Putamen (tissue), 1 donor: ENCODE measurements at places on chromosomes 2 and 18.

DNA sequence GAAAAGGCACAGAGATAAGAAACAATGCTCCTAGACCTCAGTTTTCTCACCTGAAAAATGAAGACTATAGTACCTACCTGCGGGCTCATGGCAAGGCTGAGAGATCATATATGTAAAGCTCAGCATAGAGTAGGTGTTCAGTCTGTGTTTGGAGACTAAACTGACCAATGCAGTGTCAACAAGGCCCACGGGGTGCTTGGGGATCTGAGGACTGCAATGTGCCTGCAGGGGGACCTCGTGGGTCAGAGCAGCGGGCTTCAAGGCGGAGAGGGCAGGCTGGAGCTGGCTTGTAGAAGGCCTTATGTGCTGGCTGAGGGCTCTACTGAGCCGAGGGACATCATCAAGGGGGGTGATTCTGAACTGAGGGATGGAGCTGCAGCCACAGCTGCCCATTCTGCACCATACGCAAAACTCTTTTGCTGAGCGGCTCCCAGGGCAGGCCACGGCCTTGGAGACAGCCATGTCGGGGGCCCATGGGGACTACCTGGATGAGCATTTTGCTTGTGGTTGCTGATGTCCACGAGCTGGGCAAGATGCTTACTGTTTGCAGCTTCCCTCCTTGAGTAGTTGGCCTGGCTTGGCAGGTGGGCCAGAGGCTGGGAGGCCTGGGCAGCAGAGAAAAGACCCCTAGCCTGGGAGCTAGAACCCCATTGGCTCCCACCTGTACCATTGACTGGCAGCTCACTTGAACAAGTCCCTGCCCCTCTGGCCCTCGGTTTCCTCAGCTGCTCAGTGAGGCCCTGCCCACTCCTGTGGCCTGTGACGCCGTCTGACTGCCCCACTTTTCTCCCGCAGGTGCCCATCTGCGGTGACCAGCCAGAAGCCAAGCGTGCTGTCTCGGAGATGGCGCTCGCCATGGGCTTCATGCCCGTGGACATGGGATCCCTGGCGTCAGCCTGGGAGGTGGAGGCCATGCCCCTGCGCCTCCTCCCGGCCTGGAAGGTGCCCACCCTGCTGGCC, 23.5 kb downstream of the STEAP3 start:
- DNase-seq, result no peak

DNA sequence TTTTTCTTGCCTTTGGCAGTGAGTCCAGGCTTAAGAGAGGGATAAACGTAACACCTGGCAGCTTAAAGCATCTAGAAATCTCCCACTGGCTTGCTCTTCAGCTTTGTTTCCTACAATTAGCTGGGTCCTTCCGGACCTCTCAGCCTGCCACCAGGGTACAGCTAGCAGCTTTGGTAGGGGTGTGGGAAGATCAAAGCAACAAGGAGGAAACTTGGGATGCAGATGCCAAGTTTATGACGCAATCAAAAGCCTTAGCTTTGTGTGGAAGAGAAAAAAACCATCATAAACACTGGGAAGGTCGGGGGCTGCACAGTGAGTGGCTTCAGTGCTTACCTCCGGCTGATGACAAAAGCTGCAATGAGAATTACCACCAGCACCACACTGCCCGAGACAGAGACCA, 116.9 kb downstream of the EPHA4 start:
- no peak for DNase-seq

DNA sequence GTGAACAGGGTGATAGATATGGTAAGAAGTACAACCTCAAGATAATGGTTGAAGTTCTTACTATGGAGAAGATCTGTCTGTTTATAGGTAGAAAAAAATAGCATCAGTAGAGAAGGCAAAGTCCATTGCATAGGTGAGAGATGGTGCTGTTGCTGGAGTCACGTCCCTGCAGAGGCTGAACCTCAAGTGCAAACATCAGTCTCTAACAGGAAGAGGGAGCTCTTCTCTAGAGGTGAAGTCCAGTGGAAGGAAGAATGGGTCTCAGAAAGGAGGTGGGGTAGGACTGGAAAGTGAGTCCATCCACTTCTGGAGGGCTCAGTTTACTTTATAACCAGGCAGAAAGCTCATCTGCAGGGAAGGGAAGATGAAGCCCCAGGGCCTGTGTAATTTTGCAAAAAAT, 337.7 kb downstream of the MEIS1 start:
- no peak for DNase-seq

DNA sequence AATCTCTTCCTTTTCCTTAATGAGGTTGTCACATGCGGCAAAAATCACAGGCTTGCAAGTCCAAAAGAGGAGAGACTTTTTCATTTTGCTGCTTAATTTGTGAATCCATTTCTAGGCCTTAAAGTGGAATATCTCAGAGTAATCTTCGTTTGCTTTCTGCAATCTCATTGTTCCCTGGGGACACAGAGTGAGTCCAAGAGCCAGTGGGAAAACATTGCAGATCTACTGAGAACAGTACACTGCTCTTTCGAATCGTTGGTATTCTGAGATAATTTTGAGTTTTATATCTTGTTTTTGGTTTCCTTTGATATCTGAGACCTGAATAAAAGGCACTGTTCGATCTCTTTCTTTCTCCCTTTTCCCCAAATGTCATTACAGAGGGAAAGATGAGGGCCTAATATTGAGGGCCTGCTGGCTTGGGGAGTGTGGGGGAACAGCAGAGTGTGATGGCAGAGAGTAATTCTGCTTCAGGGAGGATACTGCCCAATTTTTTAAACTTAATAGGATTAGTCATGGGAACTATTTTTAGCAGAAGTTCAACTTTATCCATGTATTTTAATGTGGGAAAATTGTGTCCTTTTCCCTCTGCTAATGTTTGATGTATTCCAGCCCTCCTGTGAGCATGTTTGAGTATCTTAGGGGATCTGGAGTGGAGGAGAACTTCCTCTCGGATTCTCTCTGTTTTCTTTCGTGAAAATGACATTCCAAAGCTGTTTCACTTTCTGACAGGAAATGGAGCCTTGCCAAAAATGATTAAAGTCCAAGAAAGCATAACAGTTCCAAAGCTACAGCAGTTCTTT, 418.2 kb upstream of the ZEB2 start:
- no peak for DNase-seq

DNA sequence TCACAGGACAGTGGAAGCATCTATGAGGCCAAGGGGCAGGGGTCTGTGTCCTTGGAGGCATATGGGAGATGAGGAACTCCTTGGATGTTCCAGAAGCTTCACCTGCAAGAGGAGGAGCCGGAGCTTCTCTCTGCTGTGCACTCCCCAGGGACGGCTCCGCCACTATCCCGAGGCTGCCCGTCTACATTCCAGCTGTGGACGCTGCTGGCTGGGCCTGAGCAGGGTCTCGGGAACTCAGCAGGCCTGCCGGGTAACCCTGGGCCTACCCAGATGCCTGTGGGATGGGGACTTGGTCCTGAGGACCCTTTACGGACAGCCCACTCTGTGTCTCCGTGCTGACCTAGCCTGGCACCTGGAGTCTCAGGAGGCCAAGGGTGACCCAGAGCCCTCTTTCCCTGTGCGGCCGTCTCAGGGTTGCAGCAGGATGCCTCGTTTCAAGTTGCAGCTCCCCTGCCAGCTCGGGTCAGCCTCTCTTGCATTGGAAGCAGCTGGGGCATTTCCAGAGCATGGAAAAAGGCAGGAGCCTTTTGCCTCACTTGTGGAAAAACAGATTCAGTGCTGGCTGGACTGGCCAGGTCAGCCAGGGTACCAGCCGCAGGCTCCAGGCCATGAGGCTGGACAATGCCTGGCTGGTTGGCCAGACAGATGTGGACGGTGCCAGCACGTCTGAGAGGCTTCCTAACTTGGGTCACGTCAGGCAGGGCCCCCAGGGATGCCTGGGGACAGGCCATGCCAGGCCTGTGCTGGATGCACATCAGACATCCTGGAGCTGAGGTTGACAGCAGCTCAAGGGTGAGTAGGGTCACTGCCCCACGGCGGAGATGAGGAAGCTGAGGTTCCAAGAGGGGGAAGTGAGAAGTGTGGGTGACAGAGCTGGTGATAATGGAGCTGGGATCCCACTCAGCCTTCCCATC, 41.5 kb downstream of the SCTR start:
- no peak for DNase-seq

DNA sequence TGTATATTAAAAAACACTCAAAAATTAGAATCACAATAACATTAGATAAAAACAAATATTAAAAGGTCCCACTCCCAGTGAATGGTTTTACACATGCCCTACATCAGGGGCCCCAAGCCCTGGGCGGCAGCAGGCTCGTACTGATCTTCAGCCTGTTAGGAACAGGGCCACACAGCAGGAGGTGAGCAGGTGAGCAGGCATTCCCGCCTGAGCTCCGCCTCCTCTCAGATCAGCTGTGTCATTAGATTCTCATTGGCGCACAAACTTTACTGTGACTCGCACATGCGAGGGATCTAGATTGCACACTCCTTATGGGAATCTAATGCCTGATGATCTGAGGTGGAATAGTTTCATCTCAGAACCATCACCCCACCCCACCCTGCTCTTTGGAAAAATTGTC, 74.2 kb downstream of the MBD2 start:
- DNase-seq, result no peak

DNA sequence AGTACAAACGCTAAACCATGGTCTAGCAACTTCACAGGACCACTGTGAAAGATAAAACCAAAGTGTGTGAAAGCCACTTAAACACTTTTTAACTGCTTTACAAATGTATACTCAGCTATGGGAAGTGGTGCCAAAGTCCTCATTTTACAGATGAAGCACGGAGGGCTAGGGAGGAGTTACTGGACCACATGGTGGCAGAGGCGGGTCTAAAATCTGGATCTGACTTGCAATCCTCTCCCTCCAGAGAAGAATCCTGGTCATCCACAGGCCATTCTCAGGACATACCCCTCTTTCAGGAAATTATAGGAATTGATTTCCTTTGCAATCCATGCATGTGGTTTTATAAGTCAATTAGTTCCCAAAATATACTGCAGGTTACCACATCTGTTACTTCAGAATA, 84.6 kb upstream of the GYPC start:
- DNase-seq, result no peak

- no peak for DNase-seq
These were observed 59.6 kb downstream of the HDAC4 start for GRCh38 chr2:239341146-239341732.

GRCh38 chr2:309148-309953, 21.5 kb upstream of the ALKAL2 start:
- DNase-seq, result no peak

GRCh38 chr18:3444954-3445353, 5.0 kb upstream of the TGIF1 start:
- DNase-seq, result no peak

DNA sequence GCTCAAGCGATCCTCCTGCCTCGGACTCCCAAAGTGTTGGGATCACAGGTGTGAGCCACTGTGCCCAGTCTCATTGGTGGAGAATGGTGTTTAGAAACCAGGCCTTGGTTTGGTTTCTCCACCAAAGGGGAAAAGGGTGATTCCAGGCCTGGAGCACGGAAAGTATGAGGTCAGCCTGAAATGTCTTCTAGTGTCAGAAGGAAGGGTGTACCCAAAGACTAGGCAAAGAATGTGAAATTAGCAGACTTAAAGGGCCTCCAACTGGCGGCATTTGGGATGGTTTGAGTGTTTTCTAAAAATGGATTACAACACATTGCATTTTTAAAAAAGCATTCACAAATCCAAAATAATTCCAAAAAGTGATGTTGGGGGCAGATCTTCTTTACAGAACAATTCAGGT, 139.6 kb downstream of the SH3BP4 start:
- DNase-seq, result no peak

DNA sequence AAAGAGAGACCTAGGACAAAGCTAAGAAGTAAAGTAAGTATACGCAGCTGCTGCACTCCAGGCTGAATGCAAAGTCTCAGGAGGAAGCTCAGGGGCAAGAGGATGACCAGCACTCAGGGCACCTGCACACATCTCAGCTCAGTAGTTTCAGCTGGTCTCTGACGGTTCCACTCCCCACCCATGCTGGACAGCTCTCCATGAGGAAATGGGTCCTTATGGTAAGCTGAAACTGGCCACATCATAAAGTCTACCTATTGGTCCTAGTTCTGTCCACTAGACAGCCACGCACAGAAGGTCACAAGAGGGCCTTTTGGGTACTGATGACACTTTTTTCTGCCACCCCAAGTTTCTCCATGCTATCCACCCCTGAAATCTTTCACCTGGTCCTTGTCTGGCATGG, 215.3 kb downstream of the TTC32 start:
- no peak for DNase-seq

DNA sequence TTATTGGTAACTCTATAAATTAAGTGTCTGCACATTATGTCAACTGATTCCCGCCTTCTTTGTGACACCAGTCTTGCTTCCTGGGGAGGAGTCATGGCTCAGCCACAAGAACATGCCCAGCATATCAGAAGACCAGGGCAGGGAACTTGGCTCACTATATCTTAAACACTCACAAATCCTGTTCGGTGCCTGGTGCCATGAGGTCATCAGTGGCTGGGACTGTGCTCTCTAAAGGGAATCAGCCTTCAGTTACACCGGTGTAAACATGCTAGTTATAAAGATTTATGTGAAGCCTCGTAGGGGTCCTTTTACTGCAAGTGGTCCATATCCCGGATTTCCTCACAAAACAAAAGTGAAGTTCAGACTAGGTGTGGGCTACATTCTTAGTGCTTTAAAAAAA, 73.1 kb upstream of the ZNF521 start:
- DNase-seq, result no peak

GRCh38 chr2:224927646-224928173, 114.6 kb downstream of the DOCK10 start:
- DNase-seq, result no peak

DNA sequence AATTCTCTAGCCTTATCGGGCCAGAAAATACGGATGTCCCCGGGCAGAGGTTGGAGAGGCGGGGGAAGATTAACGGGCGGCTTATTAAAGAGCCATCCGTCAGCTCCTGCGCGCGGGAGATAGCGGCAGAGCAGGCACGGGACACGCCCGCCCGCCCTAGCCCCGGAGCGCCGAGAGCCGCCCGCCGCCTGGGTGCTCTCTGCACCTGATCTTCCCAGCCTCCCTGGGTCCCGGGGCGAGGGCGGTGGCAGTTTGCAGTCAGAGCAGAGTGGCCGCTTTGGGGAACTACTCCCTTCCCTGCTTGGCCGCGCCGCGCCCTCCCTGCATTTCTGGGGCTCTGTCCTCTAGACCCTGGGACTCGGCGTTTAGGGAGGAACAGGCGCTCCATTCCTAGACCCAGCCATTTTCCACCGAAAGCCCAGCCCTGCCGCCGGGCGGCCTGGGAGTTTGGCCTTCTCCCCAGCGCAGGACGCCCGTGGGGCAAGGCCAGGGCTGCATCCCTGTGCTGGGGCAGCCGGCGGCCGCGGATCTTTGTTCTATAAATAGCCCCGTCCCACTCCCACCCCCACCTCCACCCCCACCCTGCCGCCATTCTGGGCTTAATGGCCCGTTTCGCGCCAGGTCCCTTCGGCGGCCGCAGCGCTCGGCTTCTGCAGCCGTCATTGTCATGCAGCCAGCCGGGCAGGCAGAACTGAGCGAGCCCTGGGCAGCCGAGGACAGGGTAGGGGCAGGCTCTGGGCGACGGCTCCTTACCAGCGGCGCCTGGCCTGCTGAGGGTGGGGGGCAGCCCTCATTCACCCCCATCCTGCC, 6.6 kb downstream of the GAD1 start:
- DNase-seq, result no peak
